NCI-H446 treated with DMSO at 0.1 percent for 48 hours (cell line): ENCODE measurements at places on chromosomes 1 and 21.

GRCh38 chr21:45042664-45043161, 31.7 kb upstream of the ADARB1 start:
- no peak for DNase-seq

- DNase-seq, result no peak
Measured at GRCh38 chr1:156814571-156815260, 1.9 kb downstream of the SH2D2A start.

GRCh38 chr1:203041351-203041932, 15.2 kb downstream of the PPFIA4 start:
- DNase-seq, result no peak

- no peak for DNase-seq
Measured at GRCh38 chr1:214850432-214851050, 232.0 kb upstream of the KCNK2 start.

DNA sequence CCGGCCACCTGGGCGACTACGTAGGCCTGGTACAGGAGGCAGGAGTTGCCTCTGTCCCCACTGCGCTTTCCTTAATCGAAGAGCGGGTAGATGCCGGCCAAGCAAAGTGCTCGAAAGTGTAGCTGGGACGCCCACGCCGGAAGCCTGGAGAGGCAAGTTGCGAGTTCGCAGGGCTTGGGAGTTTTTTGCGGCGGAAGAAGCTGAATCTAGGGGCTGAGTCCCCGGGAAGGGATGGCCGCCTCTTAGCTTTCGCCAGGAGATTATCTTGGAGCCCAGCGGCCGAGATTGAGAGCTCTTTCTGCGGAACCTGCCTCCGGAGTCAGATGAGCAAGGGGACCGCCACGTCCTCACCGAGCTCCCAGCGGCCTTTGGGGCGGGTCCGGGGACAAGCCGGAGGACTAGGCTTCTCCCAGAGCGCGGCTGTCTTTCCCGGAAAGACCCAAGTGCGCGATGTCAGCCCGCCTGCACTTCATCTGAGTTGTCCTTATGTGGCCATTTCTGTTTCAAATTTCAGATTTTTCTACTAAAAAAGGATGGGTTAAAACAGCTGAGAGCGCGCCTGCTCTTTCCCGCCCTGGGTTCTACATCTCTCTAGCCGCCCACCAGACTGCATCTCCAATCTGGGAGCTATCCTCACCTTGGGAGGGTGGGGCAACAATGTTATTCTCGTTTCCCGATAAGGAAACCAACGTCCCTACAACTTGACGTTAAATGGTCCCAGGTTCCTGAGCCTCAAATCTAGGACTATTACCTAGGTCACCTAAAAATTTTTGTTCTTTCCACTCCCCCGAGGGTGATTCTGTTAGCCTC, 12.4 kb upstream of the TBX15 start:
- no peak for DNase-seq

GRCh38 chr1:194477908-194478307, 1291.5 kb upstream of the B3GALT2 start:
- no peak for DNase-seq

DNA sequence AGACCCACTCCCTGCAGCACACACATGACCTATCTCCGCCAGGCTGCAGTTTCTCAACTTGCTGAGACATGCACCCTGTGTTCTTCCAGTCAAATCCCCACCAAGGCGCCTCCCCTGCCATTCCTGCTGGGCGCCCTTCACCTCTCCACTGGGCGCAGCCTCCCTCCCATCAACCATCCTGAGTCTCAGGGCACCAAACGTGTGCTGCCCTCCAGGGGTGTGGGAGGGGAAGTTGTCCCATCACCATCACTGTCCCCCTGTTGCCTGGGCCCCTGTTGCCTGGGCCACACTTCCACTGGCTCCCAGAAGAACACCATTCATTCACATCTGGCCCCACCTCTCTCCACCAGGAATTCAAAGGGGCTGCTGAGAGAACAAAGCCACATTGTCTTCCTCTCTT, 44.9 kb upstream of the EFHD2 start:
- DNase-seq, result no peak

DNA sequence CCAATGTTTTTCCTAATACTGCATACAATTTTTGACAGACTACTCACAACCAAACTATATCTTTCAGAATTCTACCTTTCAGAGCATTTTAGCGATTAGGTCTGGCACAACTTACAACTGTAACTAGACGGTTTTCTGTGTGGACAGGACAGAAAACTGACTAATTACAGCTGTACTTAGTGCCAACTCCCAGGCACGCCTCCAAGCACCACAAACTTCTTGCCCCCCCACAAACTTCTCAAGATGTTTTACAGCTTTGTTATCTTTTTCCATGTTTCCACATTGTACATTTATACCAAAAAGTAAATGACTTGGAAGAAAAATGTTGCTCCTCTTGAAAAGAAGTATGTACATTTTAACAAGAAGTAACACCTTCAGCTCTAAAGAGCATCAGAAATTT, 13.8 kb downstream of the LYST start:
- no peak for DNase-seq

DNA sequence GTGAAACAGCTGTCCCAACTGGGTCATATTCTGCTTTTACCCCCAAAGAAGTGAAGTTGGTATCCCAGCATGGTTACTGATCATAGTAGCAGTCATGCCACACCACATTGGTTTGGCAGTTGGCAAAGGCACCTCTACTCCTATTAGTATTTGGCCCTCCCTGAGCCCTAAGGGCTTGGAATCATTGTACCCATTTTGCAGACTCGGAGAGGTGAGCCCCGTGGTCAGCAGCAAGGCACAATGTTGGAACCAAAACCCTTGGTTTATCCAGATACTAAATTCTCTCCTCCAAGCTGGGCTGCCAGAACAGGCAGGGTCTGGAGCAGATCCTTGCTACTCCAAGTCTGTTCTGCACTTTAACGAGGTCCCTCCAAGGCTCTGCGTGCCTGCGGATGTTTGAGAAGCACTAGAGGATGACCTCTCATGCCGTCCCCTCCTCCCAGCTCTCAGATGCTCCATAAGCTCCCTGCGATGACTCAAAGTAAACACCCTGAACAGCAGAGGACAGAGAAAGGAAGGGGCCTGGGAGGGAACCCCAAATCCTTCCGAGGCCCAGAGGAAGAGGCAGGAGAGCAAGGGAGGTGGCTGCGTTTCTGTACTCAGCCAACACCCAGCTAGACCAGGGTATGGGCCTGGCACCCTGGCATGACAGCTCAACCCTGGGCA, 89.3 kb downstream of the PAX7 start:
- no peak for DNase-seq

DNA sequence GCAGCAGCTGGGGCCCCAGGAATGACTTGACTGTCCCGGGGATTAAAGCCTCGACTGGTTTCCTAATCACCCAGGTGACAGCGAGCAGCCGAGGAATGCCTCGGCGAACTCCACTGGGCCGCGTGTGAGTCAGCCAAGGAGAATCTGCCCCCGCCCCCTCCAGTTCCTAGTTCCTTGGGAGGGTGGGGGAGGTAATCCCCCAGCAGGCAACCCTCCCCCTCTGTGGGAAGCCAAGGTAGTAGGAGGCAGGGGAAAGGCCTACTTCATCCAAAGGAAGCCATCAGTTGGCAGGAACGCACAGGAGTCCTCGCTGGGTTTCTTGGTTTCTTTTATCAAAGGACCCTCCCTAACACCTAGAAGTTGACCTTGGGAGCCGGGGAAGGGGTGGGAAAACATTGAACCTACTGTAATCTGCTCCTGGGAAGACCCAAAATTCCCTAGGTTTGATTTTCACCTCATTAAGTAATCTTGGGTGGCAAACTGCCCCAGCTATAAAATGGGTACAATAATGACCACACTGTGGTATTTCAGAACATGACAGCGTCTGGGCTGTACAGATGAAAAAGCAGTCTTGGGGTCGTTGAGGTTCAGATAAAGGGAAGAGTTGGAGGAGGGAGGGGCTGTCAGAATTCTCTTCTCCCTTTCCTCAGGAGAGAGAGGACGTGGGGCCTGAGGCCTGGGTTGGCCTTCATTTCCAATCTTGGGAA, 1.4 kb downstream of the TENT5B start:
- no peak for DNase-seq

GRCh38 chr1:52404975-52405338, 555 bp downstream of the PRPF38A start:
- no peak for DNase-seq

DNA sequence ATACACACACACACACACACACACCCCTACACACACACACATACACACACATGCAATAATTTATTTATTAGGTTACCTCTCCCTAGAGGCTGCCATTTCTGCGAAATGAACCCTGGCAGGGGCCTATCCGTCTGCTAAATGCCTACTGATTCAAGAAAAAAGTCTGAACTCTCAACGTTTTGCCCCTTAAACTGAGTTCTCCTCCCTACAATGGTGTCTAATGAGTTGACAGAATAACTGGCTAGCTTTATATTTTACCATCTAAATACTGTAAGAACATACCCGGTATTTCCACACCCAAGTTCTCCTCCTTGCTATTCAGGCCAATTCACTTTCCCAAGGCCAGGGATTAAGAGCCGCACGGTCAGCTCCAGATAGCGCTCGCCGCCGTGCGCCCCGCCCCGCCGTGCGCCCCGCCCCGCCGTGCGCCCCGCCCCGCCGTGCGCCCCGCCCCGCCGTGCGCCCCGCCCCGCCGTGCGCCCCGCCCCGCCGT, 339 bp upstream of the RNPC3 start:
- DNase-seq, result peak; percentile 57

DNA sequence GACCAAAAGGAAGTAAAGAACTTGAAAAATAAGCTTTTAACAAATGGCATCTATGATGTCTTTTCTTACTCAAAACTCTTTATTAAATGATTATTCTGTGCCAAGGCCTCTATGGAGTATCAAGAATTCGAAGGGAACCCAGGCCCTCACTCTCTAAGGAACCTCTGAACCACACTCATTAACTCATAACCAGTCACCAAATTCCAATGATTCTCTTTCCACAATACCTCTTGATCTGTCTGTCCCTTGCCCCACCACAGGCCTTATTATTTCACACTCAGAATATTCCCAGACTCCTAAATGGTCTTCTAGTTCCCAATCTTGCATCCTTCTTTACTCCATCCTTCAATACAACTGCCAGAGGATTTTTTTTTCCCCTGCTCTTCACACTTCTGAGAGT, 37.0 kb downstream of the PCSK9 start:
- no peak for DNase-seq

- no peak for DNase-seq
Measured at GRCh38 chr1:216983823-216984222, 260.6 kb upstream of the ESRRG start.

- no peak for DNase-seq
Measured at GRCh38 chr1:226804907-226805759, 65.3 kb upstream of the PSEN2 start.

GRCh38 chr1:214141486-214141885, 139.5 kb upstream of the SMYD2 start:
- DNase-seq, result no peak

GRCh38 chr1:94936861-94937620, 10.1 kb upstream of the CNN3 start:
- DNase-seq, result no peak

DNA sequence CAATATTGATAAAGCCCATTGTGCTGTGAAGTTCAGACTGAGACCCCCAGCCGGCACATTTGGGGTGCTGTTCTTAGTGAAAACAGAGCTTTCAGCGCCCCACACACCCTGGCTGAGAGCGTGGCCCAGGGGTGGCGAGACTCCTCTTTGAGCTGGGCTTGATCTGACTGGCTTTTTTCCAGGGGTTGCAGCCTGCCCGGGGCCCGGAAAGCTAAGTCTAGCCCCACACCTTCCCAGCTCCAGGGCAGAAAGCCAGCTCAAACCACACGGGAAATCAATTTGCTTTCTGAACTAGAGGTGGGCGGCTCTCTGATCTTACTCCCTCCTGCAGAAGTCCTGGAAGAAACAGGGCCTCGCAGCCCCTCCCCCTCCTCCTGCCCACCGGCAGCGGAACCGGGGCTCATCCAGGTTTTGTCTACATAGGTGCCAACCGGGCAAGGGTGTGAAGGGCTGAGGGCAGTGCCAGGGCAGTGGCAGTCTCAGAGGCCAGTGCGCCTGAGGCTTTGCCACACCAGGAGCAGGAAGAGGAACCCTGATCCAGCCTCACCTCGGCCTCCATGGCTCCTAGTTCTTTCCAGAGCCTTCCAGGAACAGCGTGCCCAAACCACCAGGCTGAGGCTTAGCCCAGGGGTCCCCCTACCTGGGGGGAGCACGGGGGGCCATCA, 155.3 kb downstream of the NPHP4 start:
- DNase-seq, result no peak

- peak; percentile 37 for DNase-seq
Measured at GRCh38 chr1:40096977-40097782, at the start of gene PPT1. TSS of gene PPT1 (minus strand) at chr1:40097252. CDS start at chr1:40097238, 14 bp downstream.

- no peak for DNase-seq
Measured at GRCh38 chr1:22930240-22930912, 42.3 kb downstream of the LACTBL1 start.

GRCh38 chr1:85172684-85173337, 28.0 kb downstream of the SYDE2 start:
- no peak for DNase-seq
